ENCODE measurements at places on chromosomes 3 and 15.
A peak's percentile ranks its signal among the peaks of the same experiment; 100 is the strongest.

DNA sequence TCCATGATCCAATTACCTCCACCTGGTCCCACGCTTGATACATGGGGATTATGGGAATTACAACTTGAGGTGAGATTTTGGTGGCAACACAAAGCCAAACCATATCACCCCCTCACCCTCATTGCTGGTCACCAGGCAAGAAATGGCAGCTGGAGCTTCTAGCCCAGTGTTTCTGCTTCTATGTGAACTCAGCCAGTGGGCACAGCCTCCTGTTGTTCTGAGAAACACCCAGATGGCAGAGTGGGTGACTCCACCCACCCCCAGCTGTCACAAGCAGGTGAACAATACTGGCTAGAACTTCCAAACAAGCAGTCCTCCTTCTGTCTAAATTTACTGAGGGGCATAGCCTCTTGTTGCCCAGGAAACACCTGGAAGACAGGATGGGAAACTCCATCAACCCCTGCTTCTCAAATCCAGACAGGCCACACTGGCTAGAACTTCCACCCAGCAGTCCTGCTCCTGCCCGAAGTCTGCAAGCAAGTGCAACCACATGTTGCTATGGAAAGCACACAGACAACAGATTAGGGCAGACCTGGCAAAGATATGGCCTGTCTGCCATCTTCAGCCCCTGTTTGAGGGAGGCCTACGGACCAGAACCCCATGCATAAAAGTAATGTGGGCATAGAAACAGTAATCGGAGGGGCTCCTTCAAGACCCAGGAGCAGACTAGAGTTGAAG lies 114.1 kb downstream of the DTWD1 start:
- no peak for DNase-seq

DNA sequence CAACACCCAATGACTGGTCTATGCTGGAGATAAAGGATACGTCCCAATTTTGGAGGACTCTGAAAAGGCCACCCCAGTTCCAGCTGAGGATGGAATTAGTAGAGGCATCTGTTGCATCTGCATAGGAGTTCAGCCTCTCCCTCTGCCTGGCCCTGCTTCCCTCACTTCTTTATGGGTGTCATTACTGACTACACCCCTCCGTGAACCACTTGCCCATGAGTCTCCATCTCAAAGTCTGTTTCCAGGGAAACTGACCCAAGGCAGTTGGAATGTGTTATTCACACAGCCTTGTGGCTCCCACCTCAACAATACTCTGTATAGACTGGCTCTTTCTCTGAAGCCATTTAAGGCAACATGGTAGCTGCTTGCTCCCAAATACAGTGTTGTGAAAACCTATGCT lies 21.4 kb upstream of the PCOLCE2 start:
- DNase-seq: no peak

DNA sequence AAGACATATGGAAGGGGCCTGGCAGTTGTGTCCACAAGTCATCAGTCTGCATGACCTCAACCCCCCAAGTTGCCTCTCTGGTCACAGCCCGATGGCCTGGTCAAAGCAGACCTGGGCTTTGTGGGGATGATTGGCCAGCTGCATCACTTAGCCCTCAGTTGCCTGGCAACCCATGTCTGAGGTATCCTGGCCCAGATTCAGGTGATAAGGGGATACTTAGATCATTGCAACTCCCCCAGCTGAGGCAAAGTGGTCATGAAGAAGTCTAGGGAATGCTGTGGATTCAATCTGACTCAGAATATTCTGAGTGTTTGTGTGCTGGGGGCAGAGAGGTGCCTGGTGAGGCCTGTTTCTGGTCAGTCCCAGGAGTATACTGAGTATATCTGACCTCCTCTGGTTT lies 5.0 kb downstream of the GPR156 start:
- no peak for DNase-seq

DNA sequence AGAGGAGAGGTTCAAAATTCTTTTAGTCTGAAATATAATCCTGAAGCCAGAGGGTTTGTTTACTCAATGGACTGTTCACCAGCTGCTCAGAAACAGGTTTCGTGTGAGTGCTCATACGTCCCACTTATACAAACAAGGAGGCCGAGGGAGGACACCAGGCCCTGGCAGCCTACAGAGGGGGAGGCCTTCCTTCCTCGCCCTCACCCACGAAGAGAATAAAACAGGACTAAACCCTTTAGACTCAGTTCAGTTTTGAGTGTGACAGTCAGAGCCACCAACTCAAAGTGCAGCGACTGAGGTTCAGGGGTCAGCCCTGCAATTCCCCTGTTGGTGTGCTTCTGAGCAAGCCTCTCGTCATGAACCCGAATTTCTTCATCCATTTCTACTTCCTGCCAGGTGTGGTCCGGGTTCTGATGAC lies 17.3 kb downstream of the FAM174B start:
- peak; percentile 29 for DNase-seq

GRCh38 chr3:106685745-106686144 lies 691.5 kb upstream of the CCDC54 start:
- DNase-seq: no peak

DNA sequence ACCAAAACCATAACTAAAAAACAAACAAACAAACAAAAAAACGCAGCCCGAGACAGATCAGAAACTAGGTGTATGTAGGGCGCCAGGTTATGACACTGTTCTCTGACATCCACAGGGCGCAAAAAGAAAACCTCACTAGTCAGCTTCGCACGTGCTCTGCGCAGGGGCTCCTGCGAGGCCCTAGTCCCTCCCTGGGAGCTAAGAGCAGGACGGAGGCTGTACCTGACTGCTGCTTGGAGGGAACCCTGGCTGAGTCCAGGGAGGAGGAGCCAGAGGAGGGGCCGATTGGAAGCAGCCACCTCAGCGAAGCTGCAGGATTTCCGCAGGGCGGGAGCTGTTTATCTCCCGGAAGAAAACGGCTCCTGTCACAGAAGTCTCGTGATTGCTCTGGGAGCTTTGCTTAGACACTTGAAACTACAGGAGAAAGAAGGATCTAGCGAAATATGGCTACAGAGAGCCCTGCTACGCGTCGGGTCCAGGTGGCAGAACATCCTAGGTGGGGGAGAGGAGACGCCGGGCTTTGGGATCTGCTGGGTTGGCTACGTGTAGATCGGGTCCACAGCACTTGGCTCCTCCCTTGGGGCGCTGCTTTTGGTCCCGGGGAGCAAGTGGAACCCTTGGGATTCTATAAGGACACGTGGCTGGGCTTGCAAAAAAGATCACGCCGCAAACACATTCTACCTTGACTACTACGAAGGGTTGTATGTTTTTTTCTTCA lies at the start of gene GALK2:
Gene GALK2, plus strand, starts transcription at position 368 of the 718 bp plus-strand sequence. Its CDS starts 76 bp downstream, at position 444.
- DNase-seq: peak; percentile 81

GRCh38 chr15:60005352-60006202 lies 1.5 kb downstream of the FOXB1 start:
- no peak for DNase-seq

- no peak for DNase-seq
Observed at GRCh38 chr3:123480428-123480827, 31.5 kb upstream of the ADCY5 start.

- no peak for DNase-seq
Observed at GRCh38 chr15:68145706-68146105, 59.4 kb downstream of the CALML4 start.

DNA sequence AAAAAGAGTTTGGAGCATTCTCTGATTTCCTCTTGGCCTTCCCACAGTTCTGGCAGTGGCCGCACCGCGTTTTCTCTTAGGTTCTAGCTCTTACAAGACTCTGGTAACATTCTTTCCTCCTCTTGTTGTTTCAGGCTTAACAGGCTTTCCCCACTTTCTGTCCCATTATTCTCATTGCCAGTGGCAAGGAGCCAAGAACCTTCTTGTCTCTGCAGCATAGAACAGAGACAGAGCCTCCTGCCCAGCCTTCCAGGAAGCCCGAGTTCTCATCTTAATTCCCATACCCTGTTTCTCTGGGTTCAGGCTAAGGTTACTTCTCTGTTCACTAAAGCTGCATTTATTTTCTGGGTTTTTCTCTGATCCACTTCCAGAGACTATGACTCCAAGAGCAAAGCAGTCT lies 61.1 kb downstream of the DUT start:
- DNase-seq: peak; percentile 89

- DNase-seq: no peak
Observed at GRCh38 chr3:117602058-117602644, 892.6 kb downstream of the TUSC7 start.

DNA sequence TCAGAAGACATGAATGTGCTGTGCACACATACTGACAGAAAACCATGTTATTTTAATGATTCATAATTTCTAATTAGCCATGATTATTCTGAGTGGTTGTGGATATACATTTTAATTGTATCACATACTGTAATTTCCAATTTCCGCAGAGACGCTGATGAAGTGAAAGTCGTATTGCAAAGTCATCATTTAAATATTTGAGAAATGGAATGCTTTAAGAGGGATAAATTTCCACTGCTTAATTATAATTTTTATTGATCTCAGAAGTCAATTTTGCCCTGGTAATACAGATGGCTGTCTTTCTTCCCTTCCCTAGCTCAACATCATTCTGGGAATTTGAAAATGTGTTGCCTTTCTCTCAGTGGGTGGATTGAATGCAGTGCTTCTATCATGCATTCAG lies 819.3 kb downstream of the ROBO2 start:
- DNase-seq: no peak

- no peak for DNase-seq
Observed at GRCh38 chr15:77505556-77505955, 84.9 kb downstream of the HMG20A start.

DNA sequence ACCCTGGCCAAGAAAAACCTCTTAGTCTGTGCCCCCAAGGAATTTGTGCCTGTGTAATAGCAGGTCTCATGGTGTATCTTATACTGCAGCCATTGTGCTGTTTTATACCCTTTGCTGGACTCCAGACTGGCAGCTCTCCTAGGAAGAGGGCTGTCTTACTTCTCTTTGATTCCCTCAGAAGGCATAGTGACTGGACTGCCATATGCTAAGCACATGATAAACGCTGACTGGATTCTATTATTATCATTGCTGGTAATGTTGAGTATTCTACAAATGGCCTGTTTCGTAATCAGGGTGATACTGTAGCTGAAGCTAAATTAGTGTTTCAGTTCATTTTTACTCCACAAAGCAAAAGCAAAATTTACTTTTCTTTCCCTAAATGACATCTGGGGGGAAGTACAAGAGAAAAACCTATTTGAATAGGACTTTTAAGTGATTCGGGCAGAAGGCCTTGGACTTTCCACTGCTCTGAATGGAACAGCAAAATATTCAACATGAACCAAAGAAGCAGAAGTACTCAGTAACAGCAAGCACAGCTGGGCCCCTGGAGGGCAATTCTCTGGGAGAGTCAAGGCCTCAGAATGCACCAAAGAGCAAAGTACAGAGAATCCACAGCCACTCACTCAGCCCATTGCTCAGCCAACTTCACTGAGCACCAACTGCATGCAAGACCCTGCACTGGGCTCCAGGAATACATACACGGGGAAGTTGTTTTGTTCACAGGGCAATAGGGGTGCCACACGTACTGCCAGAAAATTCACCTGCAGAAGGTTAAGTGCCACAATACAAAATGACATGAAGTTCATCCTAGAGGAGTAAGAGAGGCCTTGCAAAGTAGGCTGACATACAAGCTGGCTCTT lies 7.9 kb upstream of the BCL2A1 start:
- peak; percentile 9 for DNase-seq

DNA sequence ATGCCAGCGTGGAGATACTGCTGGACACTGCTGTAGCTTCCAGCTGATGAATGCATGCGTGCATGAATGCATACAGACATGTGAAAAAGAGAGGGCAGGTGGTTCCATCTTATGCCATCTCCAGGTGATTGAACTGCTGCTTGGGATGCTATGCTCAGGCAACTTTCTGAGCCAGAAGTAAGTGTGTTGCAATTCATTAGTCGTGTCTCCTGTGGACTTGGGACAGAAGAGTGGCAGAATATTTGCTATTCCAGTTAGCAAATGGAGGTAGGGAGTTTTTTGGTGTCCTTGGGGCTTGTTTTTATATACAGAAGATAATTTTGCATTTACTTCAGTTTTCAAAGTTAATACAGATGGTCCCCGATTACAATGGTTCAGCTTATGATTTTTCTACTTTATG lies 33.3 kb downstream of the ANKDD1A start:
- DNase-seq: no peak

DNA sequence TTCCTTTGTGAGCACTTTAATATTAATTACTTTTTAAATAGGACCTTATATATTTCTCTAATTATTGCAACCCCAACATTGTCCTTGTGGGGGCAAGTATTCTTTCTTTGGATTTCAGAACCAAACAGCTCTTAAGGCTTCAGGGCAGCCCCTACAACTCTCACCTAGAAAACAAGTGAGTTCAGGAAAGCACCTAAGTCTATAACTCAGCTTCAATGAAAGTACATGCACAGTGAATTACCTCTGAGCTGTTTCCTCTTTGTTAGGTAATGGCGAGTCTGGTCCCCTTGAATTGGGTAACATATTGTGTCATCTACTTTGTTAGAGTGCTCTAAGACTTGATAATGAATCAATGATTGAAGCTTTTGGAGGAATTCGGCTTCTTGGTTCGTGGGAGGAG lies 545.7 kb downstream of the NLGN1 start:
- no peak for DNase-seq

DNA sequence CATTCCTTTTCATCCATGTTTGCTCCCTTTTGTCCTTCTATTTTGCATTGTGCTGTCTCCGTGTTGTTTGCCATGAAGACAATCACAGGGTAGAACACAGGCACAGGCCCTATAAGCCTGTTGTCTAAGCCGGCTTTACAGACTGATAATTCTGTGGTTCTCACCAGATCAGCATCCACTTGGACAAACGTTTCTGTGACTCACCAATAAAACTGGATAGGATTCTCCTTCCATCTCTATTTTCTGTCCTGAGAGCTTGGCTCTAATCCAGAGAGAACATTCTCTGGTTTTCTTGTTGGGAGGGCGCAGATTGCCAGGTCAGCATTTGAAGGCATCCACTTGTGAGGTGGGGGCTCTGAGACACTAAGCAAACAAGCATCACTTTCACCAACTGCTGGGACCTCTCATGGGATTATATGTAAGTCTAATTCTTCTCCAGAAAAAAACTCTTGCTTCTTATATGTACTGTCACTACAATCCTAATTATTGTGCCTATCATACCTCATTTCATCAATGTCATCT lies 101.6 kb downstream of the ERC2 start:
- DNase-seq: peak; percentile 45

DNA sequence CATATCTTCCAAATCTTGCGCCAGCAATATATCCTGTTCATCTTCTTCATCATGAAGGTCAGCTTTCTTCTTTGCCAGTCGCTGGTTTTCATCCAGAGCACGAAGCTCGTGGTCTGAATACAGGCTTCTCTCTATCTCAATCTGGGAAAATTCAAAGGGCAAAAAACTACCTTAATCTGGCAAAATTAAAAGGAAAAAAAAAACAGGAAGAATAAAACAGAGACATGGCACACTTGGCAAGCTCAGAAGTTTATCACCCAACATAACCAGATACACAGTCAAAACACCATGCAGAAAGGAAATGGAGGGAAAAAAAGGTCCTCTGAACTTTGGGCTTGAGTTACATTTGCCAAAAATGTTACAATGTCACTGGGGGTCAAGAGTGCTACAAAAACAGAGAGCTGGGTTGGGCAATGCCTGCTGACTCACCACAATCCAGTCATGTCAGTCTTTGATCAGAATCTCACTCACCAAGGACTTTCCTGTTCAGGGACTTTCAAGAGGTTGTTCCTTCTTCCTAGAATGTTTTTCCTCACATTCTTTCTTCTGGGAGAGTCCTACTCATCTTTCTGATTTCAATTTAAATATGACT lies 1.5 kb downstream of the MRPL46 start:
- DNase-seq: no peak

GRCh38 chr3:73098873-73099272 lies 37.4 kb downstream of the EBLN2 start:
- DNase-seq: no peak

Data from astrocyte of the spinal cord (primary cell).